ENCODE measurements at places on chromosomes 4 and X.
A peak's percentile ranks its signal among the peaks of the same experiment; 100 is the strongest.

- no peak for DNase-seq
These were observed 323.2 kb downstream of the IL1RAPL1 start for GRCh38 chrX:28910487-28910886.

DNA sequence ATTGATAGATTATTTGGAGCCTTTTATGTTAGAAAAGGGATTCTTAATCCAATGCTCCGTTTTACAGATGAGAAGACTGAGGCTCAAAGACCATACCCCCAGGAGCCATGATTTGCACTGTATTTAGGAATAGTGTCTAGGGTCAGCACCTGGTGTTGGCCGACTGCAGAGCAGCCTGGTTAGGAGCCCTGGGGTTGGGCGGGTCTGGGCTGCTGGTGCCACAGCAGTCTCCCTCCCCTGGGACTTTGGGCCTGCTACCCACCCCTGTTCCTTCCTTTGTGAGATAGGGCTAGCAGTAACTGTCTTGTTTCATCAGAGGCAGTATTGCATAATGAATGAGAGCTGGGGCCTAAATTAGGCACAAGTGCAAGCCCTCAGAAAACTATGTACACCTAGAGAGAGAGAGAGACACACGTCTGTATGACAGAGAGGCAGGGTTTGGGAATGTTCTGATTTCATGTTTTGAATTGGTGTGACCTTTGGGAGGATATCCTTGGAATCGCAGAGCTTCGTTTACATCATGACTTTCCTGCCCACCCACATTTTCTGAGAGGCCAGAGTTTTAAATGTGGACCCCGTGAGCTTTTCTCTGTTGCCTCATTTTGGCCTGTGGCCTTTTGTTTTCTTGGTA lies 111.7 kb downstream of the PTTG2 start:
- DNase-seq = peak; percentile 80

- no peak for DNase-seq
These were observed 209.5 kb upstream of the FGF13 start for GRCh38 chrX:138921031-138921430.

DNA sequence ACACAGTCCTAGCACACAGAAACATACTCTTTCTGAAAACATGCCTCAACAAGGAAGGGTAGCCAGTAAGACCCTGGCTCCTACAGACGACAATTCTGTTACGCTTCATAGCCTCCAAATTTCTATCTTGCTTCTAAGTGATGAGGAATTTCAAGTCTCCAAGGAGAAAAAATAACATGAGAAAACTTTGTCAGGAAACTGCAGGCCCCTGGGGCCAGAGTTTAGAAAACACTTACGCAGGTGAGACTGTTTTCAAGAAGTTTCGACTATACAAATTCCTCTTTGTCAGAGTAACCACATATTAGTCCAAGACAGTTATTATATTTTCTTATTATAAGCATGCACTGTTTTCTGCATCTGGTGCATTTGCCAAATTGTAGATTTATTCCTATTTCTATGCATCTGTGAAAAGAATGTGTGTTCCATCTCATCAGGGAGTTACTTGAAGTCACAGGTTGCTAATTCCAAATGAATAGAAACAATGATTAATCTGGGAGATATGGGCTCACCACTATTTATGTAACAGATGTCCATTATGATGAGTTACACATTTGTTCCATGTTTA lies 30.3 kb upstream of the HCCS start:
- no peak for DNase-seq

- peak; percentile 1 for DNase-seq
These were observed 845.8 kb downstream of the TECRL start for GRCh38 chr4:63563288-63564014.

DNA sequence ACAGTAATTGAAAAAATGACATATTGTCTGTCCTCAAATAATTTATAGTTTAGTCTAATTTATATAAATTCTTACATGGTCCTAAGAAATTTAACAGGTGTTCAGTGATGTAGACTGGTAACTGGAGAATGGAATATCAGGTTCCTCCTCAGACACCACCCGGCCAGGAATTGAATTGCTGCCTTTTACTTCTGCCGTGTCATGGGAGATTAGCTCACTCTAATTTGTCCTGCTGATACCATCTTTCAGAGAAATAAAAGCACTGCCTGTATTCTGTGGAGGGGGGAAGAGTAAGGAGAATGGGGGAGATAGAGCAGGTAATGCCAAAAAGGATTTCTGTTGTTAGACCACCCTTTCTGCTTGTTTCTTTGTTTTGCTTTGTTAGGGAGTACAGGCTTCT lies 125.2 kb upstream of the KLHL4 start:
- no peak for DNase-seq

DNA sequence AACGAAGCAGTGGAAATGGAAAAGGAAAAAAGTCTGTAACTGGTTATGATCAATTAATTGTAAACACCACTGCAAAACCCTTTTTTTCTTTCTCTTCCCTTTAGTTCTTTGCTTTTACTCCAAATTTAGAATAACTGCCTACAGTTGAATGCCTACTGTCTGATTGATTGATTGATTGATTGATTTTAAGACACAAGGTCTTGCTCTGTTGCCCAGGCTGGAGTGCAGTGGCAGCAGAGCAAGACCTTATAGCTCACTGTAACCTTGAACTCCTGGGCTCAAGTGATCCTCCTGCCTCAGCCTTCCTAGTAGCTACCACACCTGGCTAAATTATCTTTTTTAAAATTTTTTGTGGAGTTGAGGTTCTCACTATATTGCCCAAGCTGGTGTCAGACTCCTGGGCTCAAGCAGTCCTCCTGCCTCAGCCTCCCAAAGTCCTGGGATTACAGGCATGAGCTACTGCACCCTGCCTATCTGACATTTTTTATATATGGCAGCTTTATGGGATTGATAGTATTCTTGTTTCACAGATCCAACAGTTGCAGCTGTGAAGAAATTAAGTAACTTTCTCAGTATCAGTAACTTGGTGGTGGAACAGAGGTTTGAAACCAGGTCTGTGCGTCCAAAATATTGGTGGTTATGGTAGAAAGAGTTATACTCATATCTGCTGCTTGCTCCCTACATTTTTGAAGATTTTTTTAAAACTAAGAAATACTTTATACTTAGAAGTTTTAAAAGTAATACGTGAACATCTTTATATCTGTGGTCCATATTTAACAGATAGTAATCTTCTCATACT lies 12.4 kb downstream of the UBE2K start:
- peak; percentile 29 for DNase-seq

DNA sequence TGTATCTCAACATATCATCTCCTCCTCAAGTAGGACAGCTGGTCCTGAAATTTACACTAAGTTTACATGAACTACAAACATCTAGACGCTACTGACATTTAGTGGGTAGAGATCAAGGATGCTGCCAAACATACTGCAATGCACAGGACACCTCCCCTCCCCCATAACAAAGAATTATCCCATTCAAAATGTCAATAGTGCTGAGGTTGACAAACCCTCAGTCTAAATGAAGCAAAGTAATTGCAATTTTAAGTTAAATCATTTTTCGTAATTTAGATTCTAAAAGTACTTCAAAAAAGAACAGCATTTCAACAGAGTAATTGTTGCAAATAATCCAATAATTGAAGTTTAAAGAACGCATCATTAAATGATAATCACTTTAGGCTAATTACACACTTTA lies 1.2 kb downstream of the PRMT9 start:
- peak; percentile 14 for DNase-seq

GRCh38 chrX:143461606-143462005 lies 55.7 kb downstream of the SPANXN3 start:
- no peak for DNase-seq

GRCh38 chrX:18210470-18210869 lies 10.2 kb downstream of the BEND2 start:
- DNase-seq = peak; percentile 41

DNA sequence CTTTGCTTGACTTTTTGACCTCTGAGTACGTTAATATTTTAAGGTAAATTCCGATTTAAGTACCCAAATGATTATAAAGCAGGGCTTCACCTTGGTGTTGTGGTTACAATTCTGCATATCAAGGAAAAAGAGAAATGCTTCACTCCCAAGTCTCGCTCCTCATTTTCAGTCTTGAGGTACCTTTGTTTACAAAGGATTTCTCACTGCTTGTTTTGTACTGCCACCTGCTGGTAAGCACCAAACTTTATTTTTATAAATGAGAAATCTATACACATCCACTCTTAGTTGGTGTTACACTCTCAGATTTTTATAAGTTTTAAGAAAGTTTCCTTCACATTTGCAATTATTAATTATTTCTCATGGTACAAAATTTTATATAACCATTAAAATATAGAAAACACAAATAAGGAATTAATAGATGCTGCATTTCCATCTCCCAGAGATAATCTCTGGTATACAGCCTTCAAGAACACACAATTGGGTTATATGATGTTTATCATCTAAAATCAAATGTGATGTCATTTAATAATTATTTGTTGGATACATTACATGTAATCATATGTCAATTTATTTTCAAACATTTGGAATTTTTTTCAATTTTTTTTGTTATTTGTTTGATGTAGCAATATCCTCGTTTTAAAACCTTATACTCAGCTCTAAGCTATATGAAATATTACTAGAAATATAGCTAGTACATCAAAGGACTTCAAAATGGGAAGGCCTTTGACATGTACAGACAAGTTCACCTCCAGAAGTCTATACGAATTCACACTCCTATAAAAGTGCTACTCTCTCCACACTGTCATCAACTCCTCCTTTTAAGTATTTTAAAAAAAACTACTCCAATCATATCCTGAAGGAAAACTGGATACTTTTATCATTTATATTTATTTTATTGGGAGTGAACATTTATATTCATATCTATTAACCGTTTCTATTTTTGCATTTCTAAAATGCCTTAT lies 179.9 kb downstream of the KCNIP4 start:
- DNase-seq = peak; percentile 71

DNA sequence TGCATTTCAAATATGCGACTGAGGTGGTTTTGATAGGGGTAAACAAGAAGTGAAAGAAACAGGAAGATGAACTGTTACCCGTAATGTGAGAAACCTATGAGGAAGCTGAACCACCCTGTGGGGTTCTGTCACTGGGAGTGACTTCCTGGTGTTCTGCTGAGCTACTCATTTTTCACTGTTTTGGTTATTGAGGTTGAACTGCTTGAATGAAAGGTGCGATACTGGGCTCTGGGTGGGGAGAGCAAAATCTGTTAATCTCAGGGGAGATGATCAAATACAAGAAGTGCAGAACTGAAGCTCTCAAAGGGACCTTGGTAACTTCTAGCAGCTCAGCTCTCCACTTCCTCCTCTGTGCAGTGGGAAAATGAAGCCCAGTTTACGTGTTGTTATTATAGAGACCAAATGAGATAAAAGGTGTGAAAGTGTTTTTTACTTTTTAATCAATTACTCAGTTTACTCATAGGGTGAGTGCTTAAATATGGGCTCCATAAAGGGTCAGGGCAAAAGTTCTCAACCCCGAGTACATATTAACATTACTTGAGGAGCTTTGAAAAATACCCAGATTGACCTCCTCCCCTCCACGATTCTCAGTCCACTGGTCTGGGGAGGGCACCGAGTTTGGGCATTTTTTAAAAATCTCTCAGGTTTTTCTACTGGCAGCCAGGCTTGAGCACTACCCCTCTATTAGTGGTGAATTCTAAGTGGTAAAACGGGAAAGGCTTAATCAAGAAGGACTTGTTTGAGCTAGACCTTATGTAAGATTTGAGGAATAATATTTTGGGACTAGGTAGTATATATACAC lies 66.7 kb downstream of the COQ2 start:
- peak; percentile 83 for DNase-seq

DNA sequence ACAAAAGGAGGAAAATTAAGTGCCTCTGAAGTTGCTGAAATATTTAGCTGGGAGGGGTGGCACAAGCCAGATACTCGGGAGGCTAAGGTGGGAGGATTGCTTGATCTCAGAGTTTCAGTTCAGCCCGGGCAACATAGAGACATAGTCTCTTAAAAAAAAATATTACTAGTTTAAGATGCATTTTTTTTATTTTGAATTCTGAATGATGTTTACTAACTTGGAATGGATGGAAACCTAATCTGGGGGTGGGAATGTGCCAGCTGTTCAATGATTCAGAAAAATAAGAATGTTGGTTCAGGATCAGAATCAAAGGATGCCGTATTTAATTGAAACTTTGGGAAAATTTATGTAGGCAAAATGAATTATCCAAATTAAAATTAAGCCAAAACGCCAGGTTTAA lies 167.2 kb upstream of the ANK2 start:
- DNase-seq = no peak

GRCh38 chrX:140355922-140356321 lies 148.9 kb downstream of the SOX3 start:
- DNase-seq = no peak

- peak; percentile 62 for DNase-seq
These were observed at the start of gene SLIT2 for GRCh38 chr4:20251796-20252655. Gene SLIT2 (plus strand): TSS chr4:20251905. CDS start chr4:20253816, 1,911 bp downstream.

- DNase-seq = peak; percentile 43
These were observed 126.0 kb upstream of the CXorf66 start for GRCh38 chrX:140091125-140091886.

DNA sequence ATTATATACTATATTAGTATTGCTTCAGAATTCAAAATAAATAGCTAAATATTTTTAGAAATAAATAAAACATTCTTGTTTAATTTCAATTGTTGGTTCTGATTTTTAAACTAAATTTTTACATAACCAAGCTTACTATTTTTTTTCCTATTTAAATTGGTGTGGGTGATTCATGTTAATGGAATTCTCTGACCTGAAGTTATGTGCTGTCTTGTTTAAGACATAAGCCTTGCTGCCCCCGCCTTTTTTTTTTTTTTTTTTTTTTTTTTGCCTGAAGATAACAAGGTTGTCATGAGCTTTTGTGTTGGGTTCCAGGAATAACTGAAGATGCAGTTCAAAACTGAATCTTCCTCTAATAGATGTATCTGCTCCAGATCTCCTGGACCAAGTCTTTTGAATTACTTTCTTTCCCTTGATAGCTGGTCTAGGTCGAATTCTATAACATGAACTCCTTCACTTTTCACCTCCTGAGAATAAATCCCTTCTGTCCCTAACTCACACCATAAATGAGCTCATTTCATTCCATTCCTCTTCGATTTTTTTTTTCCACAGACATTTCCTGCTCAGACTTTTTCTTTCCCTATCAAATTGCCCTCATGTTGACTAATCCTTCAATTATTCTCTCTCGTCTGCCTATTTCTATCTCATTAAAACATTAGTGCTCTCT lies 261.5 kb upstream of the FTHL17 start:
- no peak for DNase-seq

DNA sequence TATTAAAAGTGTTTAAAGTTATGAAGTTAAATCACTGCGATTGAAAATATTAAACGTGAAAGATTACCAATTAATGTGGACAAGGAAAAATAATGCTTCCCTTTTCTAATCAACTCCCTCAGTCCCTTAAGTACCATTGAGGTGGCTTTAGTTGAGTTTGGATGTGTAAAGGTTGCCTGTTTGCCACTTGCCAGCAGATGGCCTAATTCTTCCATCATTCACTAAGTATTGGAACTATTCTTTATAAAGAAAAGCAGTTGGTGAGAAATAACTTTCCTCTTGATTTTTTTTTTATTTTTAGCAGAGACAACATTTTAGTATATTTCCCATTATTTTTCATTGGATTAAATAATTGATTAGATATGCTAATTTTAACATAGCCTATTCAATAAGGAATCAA lies 295.9 kb upstream of the TACR3 start:
- peak; percentile 7 for DNase-seq

GRCh38 chrX:318739-319578 lies at the start of gene GTPBP6:
Gene GTPBP6 (minus strand): TSS chrX:318796. CDS start chrX:318787, 9 bp downstream.
- peak; percentile 100 for DNase-seq

Data from hematopoietic multipotent progenitor cell treated with erythropoietin and hydrocortisone succinate and interleukin-3 and kit ligand, for 4 days (in vitro differentiated cells).